ENCODE measurements at places on chromosomes 7 and 10. TPM values are rescaled to one million over a fixed set of nuclear protein-coding genes. Genes with fewer than 3 reads are reported as not detected.

Gene NEURL1
- total RNA-seq, result 0.73 TPM

Gene GSTK1
- total RNA-seq, result 26.2 TPM

Gene CYP26A1
- 6.2 TPM for total RNA-seq

Gene FBXL13
- 1.2 TPM for total RNA-seq

Gene LRRC27
- 4.3 TPM for total RNA-seq

DNA sequence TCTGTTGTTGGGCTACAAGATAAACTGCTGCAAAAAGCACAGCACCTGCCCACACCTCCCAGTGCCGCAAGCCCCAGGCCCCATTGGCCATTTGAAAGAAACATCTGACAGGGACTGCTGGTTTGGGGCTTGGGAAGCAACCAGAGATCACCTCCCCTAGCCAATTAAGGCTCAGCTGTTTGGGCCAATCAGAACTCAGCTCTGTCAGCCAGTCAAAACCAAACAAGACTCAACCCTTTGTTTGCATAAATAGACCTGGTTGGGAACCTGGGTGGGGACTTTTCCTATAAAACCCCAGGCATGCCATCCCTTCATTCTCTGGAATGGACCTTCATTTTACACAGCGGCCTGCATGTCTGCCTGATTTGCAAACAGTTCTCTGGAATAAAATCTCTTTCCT, 17.2 kb upstream of the NME8 start:
- DNase-seq, result no peak

GRCh38 chr10:15448598-15448997, 77.5 kb upstream of the FAM171A1 start:
- DNase-seq, result no peak

- no peak for DNase-seq
Measured at GRCh38 chr10:126808103-126808502, 97.1 kb upstream of the DOCK1 start.

DNA sequence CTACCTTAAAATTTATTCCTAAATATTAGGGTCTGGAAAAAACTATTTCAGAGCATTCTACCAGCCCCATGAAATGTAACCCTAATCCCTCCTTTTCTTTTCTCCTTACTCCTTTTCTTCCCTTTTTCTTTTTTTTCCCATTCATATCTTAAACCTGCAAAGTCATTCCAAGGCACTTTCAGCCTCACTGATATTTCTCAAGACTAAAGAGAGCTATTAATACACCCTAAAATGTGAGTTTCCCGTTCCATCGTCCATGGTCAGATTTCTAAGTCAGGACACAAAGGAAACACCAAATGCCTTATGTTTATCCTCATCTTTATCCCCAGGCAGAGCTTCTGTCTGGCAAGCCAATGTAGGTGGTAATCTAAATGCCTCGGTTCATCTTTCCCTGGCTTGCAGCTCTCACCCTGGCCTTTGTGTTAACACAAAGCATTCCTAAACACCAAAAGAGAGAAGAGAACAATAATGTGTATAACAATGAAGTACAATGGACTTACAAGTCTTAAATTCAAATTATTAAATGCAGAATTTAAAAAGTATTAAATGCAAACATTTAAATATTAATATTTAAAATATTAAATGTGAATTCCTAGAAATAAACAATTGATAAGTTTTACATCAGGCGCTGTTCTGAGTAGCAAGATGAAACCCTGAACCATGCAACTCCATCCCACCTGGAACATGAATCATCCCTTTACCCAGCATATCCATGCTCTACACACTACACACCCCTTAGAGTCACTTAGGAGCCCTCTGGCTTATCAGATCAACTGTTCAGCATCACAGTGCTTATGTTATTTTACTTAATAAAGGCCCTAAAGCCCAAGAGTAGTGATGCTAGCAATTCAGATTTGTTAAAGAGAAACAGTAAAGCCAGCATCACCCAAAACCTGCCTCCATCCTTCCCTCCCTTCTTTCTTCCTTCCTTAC, 26.8 kb downstream of the MICU1 start:
- no peak for DNase-seq

- no peak for DNase-seq
Measured at GRCh38 chr7:66886152-66886551, 34.9 kb upstream of the TMEM248 start.

DNA sequence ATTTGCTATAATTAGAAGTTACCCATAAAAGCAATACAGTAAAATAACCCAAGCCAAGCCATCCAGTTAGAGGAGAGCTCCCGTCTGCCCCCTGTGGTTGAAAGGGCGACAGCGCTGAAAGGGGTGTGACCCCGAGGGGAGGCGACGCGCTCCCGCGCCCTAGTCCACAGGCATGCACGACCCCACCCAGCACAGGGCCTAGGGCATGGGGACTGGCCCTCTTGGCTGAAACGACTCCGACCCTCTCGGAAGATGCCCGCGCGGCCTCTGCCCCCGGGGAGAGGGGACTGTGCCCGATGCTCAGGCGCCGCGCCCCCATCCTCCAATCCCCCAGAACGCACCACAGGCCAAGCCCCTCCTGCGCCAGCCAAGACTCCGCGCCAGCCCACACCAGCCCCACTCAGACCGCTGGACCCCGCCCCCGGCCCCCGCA, 64.0 kb downstream of the CSGALNACT2 start:
- DNase-seq, result peak; percentile 82

GRCh38 chr10:52466464-52466863, 152.4 kb downstream of the DKK1 start:
- no peak for DNase-seq

DNA sequence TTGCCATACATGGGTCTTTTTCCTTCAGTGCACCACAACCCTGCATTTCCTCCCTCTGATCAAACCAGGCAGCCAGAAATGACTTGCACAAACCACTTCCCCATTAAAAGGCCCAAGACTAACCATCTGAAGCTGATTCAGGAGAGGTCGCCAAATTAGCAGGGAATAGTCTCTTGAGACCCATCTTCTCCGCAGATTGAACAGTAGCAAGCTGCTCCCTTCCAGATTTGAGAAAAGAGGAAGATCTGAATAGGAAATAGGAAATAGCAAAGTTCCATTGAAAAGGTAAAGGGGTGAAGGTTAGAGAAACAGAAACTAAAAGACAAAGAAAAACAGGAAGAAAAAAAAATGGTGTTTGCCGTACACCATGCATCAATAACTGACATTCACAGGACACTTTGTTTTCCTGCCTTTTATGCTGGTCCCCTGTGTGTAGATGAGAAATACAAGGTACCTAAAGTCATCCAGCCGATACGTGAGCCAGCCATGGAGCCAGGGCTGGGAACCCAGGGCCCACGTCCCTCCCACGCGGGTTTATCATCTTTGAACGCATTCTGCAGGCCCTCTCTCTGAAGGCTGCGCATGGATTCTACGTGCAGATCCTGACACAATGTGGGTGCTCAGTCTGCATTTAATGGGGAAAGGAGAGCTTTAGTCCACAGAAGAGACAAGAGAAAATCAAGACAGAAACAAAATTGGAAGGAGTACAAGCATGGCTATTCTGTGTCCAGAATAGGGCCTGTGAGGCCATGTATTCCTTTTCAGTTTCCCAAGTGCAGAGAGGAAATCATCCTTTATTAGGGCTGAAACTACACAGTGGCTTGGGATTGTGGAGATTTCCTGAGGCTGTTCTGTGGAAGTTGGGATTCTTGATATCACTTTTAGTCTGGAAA, 268.4 kb upstream of the NPVF start:
- no peak for DNase-seq

DNA sequence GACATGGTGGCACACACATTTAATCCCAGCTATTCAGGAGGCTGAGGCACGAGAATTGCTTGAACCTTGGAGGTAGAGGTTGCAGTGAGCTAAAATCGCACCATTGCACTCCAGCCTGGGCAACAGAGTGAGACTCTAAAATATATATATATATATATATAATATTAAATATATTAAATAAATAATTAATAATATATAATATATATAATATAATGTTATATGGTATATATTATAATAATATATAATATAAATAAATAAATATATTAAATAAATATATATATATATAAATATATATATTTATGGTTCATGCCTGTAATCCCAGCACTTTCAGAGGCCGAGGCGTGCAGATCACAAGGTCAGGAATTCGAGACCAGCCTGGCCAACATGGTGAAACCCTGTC, 33.9 kb upstream of the PBLD start:
- DNase-seq, result no peak

- no peak for DNase-seq
Measured at GRCh38 chr7:149880638-149881311, 7.0 kb downstream of the ATP6V0E2 start.

Data from H1 (cell line).